D721Med (cell line): ENCODE measurements at places on chromosomes 4 and X.

DNA sequence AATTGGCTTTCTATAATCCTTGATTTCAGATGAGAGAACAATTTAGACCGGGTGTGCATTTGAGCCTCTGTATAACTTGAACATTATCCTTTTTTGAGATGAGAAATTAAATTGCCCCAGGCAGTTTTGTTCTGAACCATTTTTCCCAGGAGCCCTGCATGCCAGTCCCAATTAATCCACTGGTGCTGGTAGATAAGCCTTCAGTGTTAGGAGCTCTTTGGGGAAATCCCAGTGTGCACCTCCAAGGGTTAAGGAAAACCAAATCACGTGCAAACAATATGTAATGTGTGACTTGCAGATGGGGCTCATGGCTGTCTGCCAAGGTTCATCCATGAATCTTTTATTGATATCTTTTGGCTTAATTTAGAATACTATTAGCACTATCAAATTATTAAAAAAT, 43.2 kb downstream of the KIT start:
- no peak for DNase-seq

GRCh38 chr4:168390041-168390440, 71.5 kb upstream of the DDX60 start:
- no peak for DNase-seq

DNA sequence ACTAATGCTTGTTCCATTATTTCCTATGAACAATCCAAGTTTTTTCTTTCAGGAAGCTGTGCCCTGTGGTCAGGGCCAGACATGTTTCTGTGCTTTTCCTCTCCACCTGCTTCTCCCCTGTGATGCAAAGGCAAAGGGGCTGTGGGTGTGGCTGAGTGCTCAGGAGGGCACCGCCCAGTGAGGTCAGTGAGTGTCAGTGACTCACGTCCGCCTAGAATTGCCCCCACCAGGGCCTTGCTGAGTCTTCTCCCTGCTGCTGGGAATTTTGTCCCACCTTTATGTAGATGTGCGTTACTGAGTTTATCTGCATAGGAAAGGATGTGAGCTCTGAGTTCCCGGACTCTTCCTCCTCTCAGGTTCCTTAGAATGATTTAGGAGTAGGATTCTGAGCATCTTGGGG, 283.2 kb downstream of the DCHS2 start:
- DNase-seq: no peak

DNA sequence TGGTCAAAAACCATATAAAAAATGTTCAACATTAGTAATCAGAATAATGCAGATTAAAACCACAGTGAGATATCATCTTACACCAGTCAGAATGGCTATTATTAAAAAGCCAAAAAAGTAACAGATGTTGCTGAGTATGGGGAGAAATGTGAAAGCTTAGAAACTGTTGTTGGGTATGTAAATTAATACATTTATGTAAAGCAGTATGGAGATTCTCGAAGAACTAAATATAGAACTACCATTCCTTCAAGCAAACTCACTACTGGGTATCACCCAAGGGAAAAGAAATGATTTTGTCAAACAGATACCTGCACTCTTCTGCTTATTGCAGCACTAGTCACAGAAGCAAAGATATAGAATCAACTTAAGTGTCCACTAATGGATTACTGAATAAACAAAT, 576.4 kb upstream of the EPHA5 start:
- no peak for DNase-seq

DNA sequence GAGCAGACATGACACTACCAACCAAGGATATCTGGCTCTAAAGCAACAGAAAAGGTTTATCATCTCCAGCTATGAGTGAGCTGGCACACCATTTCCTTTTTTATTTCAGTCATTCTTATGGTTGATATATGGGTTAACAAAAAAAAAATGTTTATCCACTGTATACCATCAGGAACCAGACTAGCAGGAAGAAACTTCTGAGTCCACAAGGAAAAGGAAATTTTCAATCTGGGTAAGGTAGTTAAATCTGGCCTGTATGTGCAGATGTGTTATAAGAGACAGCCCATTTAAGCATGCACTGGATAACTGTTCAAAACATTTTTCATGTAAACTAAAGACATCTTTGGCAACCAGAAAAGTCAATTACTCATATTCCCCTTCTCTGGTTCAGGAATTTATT, 35.0 kb downstream of the AMMECR1 start:
- no peak for DNase-seq

DNA sequence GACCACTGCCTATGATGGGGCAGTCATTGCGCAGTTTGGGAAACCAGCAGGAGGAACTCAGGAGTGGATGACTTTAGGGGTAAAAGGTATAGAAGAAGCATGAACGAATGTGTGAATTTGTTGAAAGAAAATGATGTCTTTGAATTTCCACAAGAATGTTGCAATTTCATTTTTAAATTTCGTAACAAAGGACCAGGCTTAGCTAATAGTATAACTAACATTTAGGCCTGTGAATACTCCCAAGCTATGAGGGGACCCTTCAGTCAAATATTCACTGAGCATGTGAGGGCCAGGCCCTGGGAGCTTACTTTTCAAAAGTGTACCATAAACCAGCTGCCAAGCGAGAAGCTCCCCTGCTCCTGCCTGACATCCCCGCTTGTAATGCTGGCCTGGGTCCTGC, 5.3 kb downstream of the MPC1L start:
- no peak for DNase-seq

GRCh38 chrX:63354484-63354883, 3.4 kb upstream of the SPIN4 start:
- DNase-seq: no peak

DNA sequence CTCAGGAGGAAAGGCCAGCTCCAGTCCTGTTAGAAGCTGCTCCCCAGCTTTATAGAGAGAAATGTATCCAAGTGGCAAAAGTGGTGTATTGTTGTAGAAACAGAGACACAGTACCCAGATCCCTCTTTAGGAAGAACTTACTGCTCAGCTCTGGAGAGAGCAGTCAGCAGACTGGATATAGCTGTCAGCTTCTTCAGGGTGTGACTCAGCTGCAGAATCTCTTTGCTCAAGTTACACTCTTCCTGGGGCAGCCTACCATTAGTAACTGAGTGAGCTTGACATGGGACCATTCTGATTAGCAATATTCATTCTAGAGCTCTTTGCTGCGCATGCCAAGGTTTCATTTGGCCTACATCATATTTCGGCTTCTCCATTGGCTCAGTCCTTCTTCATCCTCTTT, 40.5 kb downstream of the ATP1B4 start:
- no peak for DNase-seq

DNA sequence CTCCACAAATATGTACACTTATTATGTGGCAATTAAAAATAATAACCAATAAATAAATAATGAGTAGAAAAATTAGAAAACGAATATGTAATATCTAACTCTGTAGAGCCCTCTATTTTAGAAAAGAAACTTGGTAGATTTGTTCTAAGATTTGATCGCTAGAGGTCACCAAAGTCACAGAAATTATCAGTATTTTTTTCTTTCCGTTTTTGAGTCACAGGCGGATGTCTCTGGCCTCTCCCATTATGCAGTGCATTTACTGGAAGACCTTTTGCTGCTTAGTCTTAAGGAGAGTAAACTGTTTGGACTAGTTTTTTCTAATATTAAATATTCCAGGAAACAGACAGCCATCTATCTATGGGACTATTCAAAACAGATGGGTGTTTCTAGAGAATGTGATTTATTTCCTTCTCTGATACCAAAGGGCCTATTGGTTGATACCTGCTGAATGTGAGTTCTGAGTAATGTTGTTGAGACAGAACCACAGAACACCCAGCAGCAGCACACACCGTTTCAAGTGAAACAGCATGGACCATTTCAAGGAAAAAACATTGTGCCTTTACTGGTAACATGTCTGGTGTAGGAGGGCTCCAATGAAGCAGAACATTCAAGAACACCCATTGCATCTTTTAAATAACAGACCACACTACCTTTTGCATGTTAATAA, 34.0 kb upstream of the GYPA start:
- no peak for DNase-seq

GRCh38 chr4:134024251-134024650, 177.3 kb downstream of the PABPC4L start:
- DNase-seq: no peak

GRCh38 chr4:78560296-78560963, 8.9 kb downstream of the ANXA3 start:
- DNase-seq: no peak

- DNase-seq: no peak
Measured at GRCh38 chr4:184074677-184075388, 142.8 kb downstream of the ENPP6 start.

DNA sequence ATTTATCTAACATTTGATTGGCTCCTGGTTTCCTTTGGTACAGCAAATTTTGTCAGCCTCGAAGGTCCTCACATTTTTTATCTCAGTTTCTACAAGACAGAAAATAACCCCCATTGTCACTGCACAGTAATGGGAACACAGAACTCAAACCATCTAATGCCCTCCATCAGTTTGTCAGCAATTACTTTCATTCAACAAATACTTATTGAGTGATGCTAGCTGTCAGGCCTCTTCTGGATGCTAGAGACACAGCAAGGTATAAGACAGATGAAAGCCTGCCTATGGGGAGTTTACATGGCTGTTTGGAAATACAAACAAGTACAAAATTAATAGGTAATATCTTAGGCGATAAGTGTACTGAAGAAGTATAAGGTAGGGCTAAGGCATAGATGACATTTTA, 5.0 kb upstream of the HTN3 start:
- no peak for DNase-seq

GRCh38 chr4:124526769-124527168, 185.8 kb downstream of the ANKRD50 start:
- no peak for DNase-seq

GRCh38 chrX:152276277-152276676, 137.9 kb upstream of the MAGEA10 start:
- no peak for DNase-seq

DNA sequence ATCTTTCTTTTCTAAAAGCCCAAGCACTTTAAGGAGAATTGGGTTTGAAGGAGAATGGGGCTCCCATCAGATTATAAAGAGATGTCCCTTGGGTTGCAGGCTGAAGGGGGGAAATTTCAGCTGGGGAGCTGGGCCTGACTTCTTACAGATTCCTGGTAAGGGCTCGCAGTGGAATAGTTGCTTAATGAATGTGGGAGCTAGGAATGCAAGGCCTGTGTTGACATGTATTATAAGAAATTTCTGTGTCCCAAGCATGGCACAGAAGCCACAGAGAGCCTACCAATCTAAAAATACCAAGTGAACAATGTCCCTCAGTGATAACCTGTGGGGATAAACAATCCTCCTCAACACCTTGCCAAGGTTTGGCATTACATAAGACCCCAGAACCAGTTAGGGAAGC, 39.3 kb upstream of the WNK3 start:
- no peak for DNase-seq

- no peak for DNase-seq
Measured at GRCh38 chr4:114547340-114548134, 51.1 kb upstream of the UGT8 start.
